Cortex of kidney (tissue), 1 donor: ENCODE measurements at places on chromosomes 7 and 10.

DNA sequence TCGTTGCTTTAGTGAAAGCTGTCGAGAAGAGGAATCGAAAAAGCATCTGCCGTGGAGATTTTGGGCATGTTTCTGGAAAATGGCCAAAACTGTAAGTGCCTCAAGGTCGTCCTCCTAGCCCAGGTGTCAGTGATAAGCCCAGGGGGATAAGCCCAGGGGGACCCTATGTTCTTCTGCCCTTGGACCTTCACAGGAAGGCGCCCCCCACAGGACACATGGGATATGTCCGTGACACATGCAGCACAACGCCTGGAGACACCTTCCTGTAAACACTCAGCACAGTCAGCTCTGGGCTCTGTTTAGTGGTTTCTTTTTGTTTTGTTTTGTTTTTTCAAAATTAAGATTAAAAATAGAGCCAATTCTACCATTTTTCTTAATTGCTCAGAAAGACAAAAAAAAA lies 272.7 kb downstream of the KLF6 start:
- DNase-seq, result no peak

DNA sequence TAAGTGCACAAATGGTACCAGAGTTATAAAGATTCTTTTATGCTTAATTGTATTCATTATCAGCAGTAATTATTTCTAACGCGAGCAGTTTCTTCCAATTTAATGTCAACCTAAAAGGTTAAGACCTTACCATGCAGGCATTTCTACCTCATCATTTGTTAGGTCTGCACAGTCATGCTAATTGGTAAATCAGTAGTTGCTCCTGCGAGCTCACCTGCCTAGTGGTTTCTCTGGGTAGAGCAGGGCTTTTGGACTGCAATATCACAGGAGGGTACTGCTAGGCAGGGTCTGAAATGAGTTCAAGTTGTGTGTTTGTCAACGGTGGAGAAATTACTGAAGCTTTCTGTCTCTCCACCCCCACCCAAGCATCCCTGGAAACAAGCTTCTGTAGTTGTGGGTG lies 558.5 kb upstream of the MGMT start:
- DNase-seq, result no peak

DNA sequence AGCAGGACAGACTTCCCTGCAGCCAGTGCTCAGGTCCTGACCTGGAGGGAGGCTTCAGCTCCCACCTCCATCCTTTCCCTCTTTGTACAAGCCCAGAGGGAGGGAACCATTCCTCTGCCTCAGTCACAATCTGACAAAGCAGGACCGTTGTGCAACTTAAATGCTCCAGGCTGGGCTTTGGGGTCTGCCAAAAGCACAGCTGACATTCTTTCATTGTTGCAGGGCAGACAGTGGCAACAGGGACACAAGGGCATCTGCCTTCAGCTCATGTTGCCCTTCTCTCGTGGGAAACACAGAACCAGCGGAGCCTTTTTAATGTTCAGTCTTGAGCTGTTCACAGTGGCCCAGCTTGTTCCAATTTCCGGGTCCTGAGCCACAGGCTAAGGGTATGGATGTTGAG lies 155.7 kb upstream of the TNS3 start:
- DNase-seq, result no peak

DNA sequence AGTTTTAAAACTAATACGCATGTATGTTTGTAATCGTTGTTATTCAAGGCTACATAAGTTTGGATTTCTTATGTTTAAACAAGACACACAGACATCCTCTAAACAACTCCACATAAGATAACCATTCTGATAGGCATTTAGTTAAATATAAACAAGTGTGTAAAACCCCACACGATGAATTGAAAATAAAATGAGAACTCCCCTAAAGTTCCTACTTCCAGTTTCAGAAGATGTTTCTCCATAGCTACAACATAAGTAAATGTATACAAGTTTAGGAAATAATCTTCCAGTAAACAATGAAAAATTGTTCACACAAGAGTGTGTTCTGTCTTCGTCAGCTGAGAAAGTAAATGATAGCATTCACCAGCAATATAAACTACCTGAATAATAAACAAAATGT lies 246.8 kb downstream of the RNLS start:
- no peak for DNase-seq

DNA sequence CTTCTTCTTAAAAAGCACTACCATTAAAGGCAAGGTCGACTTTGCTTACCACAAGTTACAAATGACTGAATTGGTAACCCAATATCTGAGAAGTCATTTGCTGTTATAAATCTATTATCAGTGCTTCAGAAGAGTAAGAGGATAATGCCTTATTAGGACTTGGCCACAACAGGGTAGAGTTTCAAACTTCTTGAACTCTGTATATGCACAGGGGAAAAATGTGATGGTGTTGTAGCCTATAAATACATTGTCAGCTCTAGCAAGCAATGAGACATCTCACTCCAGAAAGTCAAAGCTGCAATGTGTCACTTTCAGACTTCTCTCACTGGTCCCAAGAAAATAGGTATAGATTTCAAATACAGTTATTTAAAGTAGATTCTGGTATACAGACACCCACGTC lies 9.3 kb downstream of the TFEC start:
- DNase-seq, result no peak

DNA sequence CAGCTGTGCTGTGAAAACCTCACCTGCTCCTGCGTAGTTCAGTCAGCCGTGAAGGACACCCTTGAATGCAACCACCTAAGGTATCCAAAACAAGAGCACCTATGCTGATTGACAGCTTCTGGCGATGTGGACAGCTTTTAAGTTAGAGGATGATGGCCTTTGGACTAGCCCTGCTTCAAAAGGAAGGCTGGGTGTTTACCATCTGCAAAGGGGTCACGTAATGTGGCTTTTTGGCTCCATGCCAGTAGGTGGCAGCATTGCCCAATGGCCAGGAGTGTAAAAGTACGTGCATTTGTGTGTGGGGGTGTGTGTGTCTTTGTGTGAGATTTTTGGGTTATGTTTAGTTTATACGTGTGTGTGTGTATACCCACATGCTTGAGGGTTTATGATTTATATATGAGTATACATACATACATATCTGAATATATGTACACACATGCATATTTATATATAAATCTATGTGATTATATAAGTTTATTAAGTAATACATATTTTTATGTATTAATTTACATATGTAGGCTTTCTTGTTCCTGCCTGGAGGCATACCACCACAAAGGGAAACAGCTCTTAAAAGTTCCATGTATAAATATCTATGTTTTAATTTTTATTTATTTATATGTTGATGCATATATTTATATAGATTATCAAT lies 236.3 kb upstream of the ANKRD30A start:
- DNase-seq, result no peak

- DNase-seq, result no peak
Observed at GRCh38 chr7:127252377-127252713, 396 bp downstream of the GRM8 start.

DNA sequence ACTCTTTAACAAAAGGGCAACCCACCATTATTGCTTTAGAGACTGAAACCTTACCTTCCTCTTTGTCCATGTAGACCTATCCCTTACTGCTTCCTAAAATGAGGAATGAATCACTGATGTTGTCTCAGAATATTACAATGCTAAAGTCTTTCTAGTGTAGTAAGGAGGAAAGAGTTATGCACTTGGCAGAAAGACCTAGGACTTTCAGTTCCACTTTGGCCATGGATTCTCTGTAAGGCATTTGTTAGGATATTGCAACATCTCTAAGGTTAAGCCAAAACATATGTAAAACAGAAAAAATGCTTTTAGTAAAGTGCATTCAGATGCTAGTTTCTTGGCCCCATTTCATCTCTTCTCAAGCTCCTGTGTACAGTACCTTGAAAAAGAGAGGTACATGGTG lies 230.9 kb downstream of the PARD3 start:
- DNase-seq, result no peak

- DNase-seq, result no peak
Observed at GRCh38 chr7:107999779-108000560, 3.0 kb downstream of the LAMB1 start.

- no peak for DNase-seq
Observed at GRCh38 chr10:78337646-78338391, 304.2 kb downstream of the RPS24 start.

DNA sequence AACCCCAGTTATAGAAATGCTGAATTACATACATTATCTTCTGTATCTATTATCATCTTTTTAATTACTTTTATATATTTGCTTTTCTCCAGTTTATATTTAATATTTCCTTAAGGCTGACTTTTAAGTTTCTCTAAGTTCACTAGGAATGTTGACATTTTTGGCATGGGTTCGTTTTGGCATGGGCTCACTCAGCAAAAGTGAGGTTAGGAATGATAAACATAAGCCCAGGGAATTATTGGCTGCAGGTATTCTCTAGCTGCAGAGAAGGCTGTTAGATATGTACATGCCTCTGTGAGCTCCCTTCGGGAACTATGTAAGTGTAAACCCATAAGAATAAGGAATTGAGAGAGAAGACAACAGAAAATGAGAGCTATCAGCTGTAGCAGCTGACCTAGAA lies 63.6 kb upstream of the RAB18 start:
- DNase-seq, result no peak

GRCh38 chr7:151744656-151745638 lies 132.0 kb downstream of the PRKAG2 start:
- no peak for DNase-seq

GRCh38 chr10:20674926-20675325 lies 222.2 kb downstream of the NEBL start:
- no peak for DNase-seq

DNA sequence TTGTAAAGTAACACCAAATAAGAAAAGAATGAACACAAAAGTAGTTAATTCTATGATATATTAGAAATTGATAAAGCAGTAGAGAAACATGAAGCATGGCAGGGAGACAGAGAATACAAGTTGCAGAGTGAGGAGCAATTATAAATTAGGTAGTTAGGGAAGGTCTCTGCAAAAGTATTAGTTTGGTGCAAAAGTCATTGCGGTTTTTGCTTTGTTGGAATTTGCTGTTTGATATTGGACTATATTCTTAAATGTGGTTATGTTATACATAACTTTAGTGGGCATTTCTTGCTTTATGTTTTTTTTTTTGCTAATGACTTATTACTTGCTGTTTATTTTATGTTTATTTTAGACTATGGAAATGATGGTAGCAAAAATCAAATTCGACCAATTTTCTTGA lies 402.2 kb downstream of the SFMBT2 start:
- no peak for DNase-seq

DNA sequence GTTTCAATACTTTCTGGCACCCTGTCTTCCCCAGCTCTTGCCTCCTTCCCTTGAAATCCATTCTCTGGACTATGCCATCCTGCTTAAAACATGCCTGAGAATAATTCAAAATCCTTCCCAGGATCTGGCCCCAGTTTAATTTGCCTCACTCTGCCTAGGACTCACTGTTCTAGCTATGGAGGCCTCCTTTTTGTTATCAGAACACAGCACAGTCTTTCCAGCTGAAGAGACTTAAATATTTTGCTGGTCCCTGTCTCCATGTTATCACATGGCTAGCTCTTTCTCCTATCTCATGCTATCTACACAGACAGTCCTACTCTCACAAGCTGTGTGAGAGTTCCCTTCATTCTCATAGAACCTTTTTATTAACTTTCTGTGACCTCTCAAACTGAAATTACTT lies 194.8 kb downstream of the RNLS start:
- no peak for DNase-seq

DNA sequence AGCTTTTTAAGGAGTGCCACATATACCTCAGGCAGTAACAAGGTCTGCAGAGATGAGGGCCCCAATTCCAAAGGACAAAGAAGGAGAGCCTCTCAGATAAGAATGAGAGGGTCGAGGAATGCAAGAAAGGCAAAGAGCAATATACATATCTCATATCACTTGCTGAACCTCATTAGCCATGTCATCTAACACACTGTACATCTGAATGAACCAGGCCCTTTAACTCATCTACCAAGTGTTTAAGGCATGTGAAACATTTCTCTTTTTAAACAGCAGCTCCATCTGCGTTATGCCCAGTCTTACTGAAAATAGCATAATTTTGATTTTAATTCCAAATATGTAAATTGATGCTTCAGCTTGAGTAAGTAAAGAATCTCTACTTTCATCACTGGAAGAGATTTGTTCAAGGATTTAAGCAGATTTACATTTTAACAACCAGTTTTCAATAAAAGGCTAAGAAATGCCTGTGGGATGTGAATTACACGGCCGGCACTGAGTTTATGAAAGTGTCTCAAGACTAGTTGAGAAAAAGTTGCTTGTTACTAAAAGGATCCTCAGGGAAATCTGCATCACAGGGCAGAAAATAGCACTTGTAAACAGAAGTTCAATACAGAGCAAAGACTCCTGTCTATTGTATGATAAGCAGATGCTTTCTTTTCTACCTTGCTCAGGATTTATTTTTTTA lies 123.8 kb upstream of the SLC26A5 start:
- DNase-seq, result no peak

DNA sequence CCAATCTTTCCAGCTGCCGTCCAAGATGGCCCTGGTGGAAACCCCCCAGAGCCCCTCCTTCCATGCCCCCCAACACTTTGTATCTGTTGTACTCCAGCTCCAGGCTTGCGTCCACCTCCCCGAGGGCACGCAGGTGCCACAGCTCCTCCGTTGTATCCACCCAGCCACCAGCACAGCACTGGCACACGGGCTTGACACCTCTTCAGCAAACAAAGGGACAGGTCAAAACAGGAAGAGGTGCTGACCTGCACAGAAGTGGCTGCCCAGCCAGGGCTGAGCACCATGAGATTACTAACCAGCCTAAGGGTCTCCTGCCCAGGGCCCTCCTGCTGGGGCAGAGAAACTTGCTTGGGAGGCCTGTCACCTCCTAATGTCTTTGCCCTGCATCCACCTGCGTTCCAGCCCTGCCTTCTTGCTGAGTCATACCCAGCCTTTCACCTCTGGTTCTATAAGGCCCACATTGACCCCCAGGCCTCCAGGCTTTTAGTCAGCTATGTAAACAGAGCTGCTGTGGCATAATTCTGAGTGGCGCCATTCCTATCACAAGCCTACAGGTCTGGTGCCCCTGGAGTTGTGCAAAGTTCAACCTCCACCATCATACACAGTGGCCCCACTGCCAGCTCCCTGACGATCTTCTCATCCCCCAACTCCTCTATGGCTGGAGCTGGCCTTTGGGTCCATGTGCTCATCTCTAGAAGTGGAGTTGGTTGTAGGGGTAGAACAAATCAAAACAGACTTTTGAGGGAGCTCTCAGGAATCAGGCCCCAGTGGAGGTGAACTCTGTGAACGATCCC lies 20.9 kb downstream of the SLC29A3 start:
- DNase-seq, result no peak

GRCh38 chr7:87234949-87235348 lies 15.4 kb upstream of the TMEM243 start:
- DNase-seq, result no peak

GRCh38 chr7:147015999-147016398 lies 899.4 kb downstream of the CNTNAP2 start:
- no peak for DNase-seq

DNA sequence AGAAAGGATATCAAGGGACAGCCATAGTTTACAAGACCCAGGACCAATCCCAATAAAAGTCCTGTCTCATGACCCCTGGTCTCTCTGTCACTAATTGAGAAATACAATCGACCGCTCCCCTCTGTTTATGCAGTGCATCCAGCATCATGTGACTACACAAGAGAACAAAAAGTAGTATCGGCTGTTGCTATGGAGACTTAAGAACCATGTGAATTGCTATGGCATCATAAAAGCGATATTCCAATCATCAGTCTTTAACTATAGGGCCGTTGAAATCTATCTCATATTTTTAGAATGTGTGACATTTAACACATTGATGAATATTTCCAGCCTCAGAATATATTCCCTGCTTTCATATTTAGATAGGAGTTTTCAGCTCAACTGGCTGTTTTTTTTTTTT lies 139.3 kb downstream of the FRMD4A start:
- DNase-seq, result no peak

- no peak for DNase-seq
Observed at GRCh38 chr7:21777921-21778320, 167.8 kb downstream of the CDCA7L start.

- DNase-seq, result no peak
Observed at GRCh38 chr10:132465193-132465888, 68.3 kb downstream of the PWWP2B start.
